Activated naive CD8-positive, alpha-beta T cell treated with anti-CD3 and anti-CD28 coated beads for 36 hours (primary cell): ENCODE measurements at places on chromosomes 1 and 21. TPM values are rescaled to one million over a fixed set of nuclear protein-coding genes. Genes with fewer than 3 reads are reported as not detected.

GRCh38 chr1:204288021-204288588 is 71.6 kb downstream of the PLEKHA6 start:
- peaks cover 22% of the 10 kb centered on the region for H3K4me1 ChIP-seq
- H3K27ac ChIP-seq, result no peak overlapping the region
- DNase-seq, result no peak
- H3K27me3 ChIP-seq, result peaks cover 3% of the 10 kb centered on the region
- H3K4me3 ChIP-seq, result no peak overlapping the region

DNA sequence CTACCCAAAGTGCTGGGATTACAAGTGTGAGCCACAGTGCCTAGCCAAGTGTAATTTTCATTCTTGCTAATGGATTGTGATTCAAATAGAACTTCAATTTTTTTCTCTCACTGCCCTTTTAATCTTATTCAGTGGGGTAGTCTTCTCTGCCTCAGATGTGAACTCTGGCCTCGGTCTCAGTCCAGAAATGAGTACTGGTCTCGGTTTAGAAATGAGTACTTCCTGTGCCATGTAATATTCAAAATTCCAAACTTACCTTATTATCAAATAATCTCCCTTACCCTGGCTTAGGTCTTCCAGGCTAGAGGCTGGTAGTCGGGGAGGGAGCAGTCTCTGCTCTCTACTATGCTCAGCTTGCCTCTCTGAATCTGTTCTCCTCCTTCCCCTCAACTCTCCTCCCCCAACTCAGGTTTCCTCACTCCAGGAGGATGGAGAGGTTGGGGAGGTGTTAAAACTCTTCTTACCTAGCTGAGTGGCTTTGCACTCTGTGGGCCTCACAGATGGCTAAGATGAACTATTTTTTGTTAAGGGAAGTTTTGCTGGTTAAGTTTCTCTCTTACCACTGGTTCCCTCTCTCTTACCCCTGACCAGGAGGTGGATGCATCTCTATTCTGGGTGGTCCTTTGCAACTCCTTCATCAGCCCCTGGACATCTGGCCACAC is 4.8 kb upstream of the SLAMF9 start:
- no peak overlapping the region for H3K4me3 ChIP-seq
- H3K27me3 ChIP-seq, result peaks cover 4% of the 10 kb centered on the region
- no peaks in the 10 kb centered on the region for H3K36me3 ChIP-seq
- H3K4me1 ChIP-seq, result peaks cover 4% of the 10 kb centered on the region

TRIM46 gene
- total RNA-seq, result 4.9 TPM

- H3K4me1 ChIP-seq, result no peaks in the 10 kb centered on the region
- DNase-seq, result no peak
- no peaks in the 10 kb centered on the region for H3K27me3 ChIP-seq
- H3K27ac ChIP-seq, result no peak overlapping the region
Measured at GRCh38 chr1:187464320-187464719, 635.6 kb downstream of the PLA2G4A start.

- no peaks in the 10 kb centered on the region for H3K27me3 ChIP-seq
- H3K27ac ChIP-seq, result no peak overlapping the region
- H3K4me3 ChIP-seq, result no peak overlapping the region
- no peaks in the 10 kb centered on the region for H3K36me3 ChIP-seq
- H3K4me1 ChIP-seq, result peaks cover 9% of the 10 kb centered on the region
- DNase-seq, result no peak
Measured at GRCh38 chr1:98385652-98386051, 275.9 kb upstream of the SNX7 start.

- no peak for DNase-seq
- no peaks in the 10 kb centered on the region for H3K36me3 ChIP-seq
- peaks cover 16% of the 10 kb centered on the region for H3K27me3 ChIP-seq
- no peak overlapping the region for H3K27ac ChIP-seq
Measured at GRCh38 chr1:199857108-199857507, 170.4 kb upstream of the NR5A2 start.

GRCh38 chr1:44377925-44378784 is 23.1 kb upstream of the ERI3 start:
- no peak overlapping the region for H3K27ac ChIP-seq
- no peaks in the 10 kb centered on the region for H3K4me1 ChIP-seq
- DNase-seq, result peak; percentile 40

DNA sequence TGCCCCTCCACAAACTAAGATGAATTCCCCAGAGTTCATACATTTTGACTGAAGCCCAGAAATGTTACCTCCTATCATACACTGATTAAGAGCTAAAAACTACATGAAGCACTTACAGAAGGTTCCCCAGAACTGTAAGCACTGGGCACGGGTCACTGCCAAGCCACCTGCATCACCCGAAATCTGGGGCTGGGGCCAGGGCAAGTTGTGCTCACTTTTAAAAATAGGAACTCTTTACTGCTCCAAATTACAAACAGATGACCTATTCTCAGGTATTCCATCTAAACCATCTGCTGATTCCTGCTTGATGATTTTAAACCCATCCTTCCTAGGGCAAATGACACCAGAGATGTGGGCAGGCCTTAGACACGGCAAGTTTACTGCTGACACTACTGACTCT is 4.8 kb downstream of the SETD4 start:
- peaks cover 37% of the 10 kb centered on the region for H3K4me1 ChIP-seq
- peaks cover 3% of the 10 kb centered on the region for H3K27me3 ChIP-seq
- H3K27ac ChIP-seq, result no peak overlapping the region

DNA sequence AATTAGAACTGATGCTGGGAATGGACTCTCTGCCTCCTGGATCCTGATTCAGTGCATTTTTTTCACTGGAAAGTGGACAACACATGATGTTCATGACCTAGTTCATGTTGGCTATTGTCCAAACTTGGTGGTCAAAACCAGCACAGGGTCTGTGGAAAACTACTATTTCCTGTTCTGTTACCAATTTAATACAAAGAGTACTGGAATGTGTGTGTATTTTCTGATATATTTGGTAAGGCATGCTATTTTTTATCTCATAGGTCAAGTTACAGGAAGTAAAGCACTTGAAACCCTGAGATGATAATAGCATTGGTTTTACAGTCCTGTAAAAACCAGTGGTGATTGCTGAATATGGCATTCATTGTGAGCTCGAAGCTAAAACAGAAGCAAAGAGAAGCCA is 89.9 kb downstream of the SGIP1 start:
- H3K4me3 ChIP-seq, result no peak overlapping the region
- DNase-seq, result no peak
- H3K36me3 ChIP-seq, result no peaks in the 10 kb centered on the region
- H3K27ac ChIP-seq, result no peak overlapping the region
- H3K27me3 ChIP-seq, result peaks cover 3% of the 10 kb centered on the region
- peaks cover 10% of the 10 kb centered on the region for H3K4me1 ChIP-seq

CLCA1 gene
- total RNA-seq, result not detected

- H3K4me3 ChIP-seq, result no peak overlapping the region
- H3K27ac ChIP-seq, result no peak overlapping the region
- peaks cover 7% of the 10 kb centered on the region for H3K27me3 ChIP-seq
- H3K36me3 ChIP-seq, result peaks cover 5% of the 10 kb centered on the region
Measured at GRCh38 chr1:99763956-99764355, 2.5 kb downstream of the FRRS1 start.

LCE1F gene
- not detected for total RNA-seq

- DNase-seq, result no peak
- no peak overlapping the region for H3K4me3 ChIP-seq
- no peaks in the 10 kb centered on the region for H3K4me1 ChIP-seq
Measured at GRCh38 chr1:190258003-190258402, 219.7 kb downstream of the BRINP3 start.

DNA sequence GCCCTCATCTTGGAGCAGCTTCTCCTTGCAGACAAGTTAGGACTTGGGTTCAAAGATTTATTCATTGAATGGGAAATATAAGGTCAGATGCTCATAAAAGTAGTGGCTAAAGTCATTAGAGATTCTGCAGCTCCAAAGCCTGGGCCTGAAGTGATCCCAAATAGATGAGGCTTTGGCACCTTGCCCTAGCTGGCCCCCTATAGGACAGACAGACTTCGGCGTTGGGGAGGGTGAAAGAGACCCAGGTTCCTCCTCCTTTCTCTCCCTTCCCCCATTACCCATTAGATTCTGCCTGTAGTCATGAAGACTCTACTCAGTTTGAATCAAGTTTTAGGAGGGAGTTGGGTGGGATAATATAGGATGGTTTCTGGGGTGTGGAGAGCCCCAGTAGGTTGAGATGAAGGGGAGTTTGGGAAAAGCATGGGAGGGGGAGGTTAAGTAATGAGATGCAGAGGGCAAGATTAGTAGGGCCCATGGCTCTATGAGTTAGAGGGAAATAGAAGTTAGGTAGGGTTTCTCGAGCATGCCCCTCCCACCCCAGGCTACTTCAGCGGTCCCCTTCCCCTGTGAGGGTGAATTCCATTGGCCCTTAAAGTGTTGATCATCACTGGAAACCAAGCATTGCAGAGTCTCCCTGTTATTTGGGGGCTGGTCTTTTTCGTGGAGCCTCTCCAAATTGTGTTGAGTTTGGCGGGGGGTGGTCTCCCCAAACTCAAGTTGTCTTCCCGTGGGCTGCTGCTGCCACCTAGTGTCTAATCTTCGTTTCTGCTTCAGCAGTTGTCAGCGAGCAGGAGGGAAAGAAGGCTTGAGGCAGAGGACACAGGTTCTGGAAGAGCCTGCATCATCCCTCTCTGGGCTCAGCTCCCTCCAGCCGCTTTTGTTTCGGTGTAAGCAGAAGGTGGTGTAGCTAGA is 2.1 kb upstream of the AHDC1 start:
- no peak overlapping the region for H3K27ac ChIP-seq
- peak; percentile 53 for DNase-seq
- no peaks in the 10 kb centered on the region for H3K27me3 ChIP-seq
- H3K36me3 ChIP-seq, result no peaks in the 10 kb centered on the region

DNA sequence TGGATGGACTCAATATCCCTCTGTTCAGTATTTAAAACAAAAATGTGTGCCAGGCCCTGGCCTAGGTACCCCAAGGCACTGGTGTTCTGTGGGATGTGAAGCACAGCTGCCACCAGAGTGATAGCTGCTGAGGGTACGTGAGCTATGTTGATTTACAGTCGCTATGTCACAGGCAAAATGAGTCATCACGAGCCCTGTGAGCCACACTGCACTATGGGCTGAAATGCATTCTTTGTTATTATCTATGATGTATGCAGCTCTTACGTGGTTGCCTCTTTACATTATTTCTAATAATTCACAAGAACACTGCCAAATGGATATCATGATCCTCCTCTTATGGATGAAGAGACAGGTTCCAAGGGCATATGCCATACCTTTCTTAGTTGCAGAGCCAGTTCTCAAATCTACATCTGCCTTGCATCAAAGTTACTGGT is 2.1 kb downstream of the TEX38 start:
- peaks cover 24% of the 10 kb centered on the region for H3K36me3 ChIP-seq
- no peak overlapping the region for H3K4me3 ChIP-seq
- DNase-seq, result peak; percentile 21
- H3K27ac ChIP-seq, result peak overlapping the region; percentile 40
- peaks cover 34% of the 10 kb centered on the region for H3K4me1 ChIP-seq

CELA2B gene
- not detected for total RNA-seq

DNA sequence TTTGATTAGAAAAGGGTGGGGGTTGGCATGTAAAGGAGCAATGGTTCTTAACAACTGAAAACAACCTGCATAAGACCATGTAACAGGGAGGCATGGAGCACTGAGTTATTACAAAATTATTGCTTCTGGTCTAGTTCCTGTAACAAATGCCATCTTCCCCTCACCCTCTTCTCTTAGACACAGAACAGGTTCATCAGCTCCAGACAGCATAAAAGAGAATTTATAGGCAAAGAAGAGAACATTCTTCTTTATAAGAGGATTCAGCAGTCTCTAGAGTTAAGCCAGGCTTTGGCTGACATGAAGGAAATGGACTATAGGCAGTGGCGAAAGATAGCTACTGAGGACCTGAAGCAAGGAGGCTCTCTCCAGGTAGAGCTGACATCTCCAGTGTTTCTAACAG is 38.9 kb downstream of the RGSL1 start:
- DNase-seq, result no peak
- no peak overlapping the region for H3K27ac ChIP-seq
- no peak overlapping the region for H3K4me3 ChIP-seq
- H3K4me1 ChIP-seq, result no peaks in the 10 kb centered on the region

DNA sequence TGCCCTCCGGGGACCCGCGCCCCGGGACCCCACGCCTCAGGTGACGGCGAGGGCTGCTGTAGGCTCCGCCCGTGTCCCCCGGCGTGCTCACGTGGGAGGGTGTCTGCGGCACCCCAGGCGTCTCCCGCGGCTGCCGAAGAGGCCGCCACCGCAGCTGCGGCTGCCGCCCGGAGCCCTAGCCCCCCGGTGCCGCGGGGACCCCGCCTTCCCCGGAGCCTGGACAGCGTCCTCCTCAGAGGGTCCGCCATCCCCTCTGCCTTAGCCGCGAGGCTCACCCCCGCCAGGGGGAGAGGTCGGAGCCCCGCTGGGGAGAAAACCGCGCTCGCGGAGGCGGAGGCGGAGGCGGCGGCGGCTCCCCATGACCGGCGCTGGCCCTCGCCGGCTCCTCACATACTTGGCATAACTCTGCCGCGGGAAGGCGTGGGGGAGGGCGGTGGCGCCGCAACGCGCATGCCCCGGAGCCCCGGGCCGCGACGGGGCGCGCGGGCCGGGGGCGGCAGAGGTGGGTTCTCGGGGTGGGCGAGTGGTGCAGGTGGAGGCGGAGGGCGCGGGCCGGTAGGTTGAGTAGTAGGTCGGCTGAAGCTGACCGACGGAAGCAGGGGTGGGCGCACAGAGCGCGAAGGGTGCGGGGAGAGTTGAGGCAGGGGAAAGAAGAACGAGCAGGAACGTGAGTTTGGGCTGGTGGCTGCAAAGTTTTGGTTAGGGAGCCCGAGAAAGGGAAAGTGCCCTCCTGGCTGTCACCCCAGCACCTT is 700 bp upstream of the SYDE2 start:
- peak overlapping the region; percentile 87 for H3K4me3 ChIP-seq
- peak; percentile 71 for DNase-seq
- H3K4me1 ChIP-seq, result peaks cover 35% of the 10 kb centered on the region
- H3K36me3 ChIP-seq, result peaks cover 6% of the 10 kb centered on the region
- peak overlapping the region; percentile 92 for H3K27ac ChIP-seq
- peaks cover 4% of the 10 kb centered on the region for H3K27me3 ChIP-seq

DNA sequence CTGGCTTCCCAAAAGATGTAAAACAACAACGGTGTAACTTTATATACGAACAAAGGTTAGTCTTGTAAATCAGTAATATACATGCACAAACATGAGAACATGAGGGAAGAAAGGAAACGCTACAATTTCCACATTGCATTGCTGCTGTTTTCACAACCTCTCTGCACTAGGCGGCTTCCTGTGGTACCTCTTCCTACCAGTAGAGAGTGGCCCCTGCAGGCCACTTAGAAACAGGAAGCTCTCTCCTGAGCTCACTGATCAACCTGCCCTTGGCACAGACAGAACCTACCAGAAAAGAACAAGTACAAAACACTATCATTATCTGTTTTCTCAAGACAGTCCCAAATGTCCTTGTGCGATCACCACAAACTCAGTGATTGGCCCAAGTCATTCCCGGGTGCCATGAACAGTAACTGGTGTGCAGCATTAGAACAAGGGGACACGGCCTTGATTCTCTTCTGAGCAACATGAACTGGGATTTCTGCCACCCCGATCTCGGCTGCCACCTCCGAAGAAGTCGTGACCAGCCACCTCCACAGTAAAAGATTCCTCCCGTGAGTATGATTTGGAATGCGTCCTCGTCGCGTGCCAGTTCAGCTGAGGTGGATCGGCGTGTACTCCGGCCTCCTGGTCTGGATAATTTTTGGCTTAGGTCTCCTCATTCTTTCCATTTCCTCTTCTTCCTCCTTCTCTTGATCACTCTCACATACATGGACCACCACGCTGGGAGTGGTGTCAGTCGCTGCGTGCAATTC is 5.7 kb upstream of the KCNE1 start:
- no peaks in the 10 kb centered on the region for H3K27me3 ChIP-seq
- peak overlapping the region; percentile 47 for H3K27ac ChIP-seq
- DNase-seq, result peak; percentile 13

- no peaks in the 10 kb centered on the region for H3K27me3 ChIP-seq
- peak within 1 kb of the TSS; percentile 91 for H3K4me3 ChIP-seq
- H3K27ac ChIP-seq, result peak within 1 kb of the TSS; percentile 90
- DNase-seq, result peak; percentile 89
Measured at GRCh38 chr1:86395751-86396497, at the start of gene ODF2L. Gene ODF2L (minus strand): TSS chr1:86396323. CDS start chr1:86387027, 9,296 bp downstream.
